ENCODE measurements at places on chromosomes 2 and 18. TPM values are rescaled to one million over a fixed set of nuclear protein-coding genes. Genes with fewer than 3 reads are reported as not detected.

DNA sequence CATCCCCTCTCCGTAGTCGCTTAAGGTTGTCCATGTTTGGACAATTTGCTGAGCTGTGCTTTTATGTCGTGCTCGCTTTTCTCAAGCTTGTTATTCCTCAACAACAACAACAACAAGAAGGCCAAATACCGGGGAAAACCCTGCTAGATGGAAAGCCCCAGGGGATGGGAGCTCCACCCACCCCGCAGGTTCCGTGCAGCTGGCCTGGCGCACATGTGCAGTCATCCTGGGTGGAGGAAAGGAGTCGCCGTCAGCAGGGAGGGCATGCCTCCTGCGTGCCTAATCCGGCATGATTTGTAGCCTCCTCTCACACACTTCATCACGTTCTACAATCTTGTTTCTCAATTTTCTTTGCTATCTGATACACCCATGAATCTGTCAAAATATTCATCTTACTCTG lies 87.4 kb upstream of the SALL3 start:
- no peak for DNase-seq

GRCh38 chr18:23433360-23433759 lies 19.7 kb upstream of the RIOK3 start:
- no peak for DNase-seq

GRCh38 chr18:21099442-21099841 lies 12.2 kb downstream of the ROCK1 start:
- DNase-seq = no peak

DNA sequence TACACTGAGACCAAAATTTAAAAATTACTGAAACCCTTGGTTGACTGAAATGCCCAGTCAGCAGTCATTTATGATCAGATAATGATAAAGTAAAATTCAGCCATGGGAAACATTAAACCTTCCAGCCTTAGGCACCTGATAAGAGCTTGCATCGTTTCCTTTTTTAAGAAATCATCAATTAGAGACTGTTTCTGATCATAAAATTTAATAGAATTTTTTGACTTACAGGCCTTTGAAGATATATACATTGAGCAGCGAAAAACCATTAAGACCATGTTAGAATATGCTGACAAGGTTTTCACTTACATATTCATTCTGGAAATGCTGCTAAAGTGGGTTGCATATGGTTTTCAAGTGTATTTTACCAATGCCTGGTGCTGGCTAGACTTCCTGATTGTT lies 99.6 kb upstream of the CSRNP3 start:
- no peak for DNase-seq

- DNase-seq = no peak
Measured at GRCh38 chr2:106339609-106340008, 128.6 kb downstream of the RGPD3 start.

DNA sequence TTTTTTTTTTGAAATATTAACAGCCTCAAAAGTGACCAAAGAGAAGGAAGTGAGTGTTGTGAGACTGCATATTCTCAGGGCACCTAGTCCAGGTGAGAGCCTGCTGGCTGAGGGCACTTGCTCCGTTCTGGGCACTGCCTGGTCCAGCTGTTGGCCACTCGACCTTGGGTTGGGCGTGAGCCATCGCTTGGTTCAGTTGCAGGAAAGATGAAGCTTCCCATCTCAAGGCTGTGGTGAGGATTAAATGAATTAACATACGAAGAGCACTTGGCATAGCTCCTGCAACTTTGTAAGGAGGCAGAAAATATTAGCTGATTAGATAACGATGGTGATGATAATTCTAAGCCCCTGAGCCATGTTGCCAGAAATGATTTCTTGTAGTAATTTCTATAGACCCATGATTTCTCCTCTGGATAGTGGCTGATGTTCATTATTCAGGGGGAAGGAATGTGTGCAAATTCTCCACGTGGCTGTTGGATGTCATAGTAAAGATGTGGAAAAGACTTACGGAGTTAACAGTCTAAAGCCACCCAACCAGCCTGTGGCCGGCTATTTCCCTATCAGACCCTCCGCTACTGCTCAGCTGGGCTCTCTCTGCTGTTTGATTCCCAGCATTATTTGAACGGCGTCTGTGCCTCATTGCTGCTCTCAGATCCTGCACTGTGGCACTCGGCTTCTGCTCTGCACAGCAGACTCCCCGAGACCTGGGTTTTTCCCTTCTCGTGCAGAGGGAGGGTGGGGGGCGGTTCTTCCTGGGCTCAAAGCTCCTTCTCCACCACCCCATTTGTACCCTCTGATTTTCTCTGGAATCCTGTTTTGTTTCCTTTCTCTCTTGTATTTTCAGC lies 221.1 kb downstream of the GALR1 start:
- no peak for DNase-seq

DNA sequence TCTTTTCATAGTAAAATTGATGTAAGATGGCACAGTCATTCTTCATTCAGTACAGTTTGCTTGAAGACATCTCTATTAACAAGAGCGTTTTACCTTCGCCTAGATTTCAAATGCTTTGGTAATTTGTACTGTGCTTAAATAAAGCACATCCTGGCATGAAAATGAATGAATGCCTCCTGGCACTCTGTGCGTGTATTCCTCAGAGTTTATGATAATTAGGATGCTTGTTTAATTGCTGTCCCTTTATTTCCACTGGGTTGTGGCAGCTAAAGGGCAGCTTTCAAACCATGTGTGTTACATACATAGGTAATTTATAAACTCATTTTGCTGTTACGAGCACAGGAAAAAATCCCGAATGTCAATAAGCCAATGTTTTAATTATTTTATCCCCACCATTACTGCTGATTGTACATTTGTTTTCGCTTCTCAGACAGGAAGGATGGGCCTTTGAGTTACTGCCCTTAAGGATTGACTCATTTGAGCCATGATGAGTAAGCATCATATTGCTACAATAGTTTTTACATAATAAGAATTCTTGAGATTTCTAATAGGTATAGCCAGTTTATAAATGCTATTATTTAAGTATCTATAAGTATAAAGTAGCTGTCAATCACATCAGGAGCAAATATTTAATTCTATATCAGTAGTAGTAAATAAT lies 516.5 kb downstream of the XIRP2 start:
- DNase-seq = no peak

GRCh38 chr18:28728891-28729290 lies 552.0 kb upstream of the CDH2 start:
- DNase-seq = no peak

DNA sequence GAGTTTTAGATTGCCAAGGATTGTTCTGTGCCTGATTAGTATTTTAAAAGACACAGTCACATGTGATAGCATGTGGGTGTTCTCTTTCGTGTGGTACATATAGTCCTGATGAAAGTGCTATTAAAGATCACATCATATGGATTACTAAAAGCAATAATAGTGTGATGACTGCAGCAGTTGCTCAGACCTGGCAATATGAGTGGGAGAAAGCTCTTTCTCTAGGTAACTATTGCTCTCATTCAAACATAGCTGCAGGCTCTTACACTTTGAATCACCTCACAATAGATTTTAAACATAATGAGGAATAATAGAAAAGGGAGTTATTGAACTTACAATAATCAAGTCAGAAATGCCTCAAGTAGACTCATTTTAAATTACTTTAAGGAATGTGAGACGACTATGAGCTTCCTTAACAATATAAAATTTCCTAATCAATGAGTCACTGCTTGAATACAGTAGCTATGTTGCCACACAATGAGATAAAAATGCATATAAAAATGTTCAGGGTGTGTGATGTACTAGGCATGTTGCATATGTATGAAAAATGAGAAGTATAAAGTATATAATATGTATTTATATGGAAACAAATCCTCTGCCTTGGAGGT lies 452.1 kb downstream of the TMX3 start:
- peak; percentile 27 for DNase-seq

Gene ABCG5
- not detected for polyA plus RNA-seq

Gene ZNF24
- 10.3 TPM for polyA plus RNA-seq
